ENCODE measurements at places on chromosomes 6 and 20. TPM values are rescaled to one million over a fixed set of nuclear protein-coding genes. Genes with fewer than 3 reads are reported as not detected.

DNA sequence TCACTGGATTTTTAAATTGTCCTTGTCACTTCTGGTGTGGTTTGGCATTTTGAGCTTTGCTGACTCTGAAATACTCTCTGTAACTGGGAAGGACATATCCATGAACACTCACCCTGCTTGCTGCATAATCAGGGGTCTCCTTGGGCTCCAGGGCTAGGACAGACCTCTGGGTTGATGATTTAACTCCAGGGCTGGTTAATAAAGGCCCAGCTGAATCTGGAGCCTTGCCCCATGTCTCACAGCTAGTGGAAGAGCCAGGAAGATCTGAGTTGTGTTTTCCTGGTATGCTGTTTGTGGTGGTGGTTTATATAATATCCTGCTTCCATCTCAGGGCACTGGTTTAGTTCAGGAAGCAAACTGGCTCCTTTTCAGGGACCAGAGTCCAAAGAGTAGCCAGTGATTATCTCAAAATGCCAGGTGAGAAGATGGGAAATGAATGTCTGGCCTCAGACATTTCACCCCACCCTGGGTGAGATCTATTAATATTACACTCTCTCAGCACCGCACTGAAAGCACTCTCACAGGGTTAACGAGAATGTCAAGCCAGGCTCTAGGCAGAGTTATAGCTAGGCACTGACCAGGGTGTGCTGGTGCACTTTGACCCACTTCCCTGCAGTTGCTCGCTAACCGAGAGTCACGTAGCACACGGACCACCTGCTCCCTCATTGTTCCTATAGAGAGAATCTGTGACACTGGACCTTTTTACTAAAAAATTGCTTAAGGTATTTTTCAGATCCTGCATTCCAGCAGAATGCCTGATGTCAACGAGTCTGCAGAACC, 90.1 kb upstream of the SLC22A16 start:
- DNase-seq: no peak

DNA sequence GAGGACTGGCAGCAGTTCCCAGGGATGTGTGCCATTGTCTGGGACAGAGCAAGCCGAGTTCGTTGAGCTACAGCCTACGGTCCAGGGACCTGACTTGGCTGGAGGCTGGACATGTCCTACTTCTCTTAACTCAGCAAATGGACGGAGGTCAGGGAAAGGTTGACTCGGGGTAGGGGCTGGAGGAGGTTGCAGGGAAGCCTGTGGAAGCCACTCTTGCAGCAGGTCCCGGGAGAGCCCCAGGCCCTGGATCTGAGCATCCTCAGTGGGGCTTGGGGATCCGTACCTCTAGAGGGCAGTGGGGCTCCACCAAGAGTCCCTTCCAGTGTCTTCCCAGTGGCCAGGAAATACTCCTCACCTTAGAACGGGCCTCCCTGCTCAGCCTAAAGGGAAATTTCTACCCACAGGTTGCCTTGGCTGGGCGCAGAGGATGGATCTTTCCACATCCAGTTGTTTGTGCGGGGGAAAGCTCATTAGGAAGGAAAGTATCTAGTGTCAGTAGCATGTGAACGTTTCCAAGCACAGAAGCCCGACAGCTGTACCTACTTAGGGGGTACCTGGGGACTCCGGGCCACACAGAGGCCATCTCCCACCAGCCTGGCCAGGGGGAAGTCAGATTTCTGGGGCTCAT, 170.2 kb downstream of the NFATC2 start:
- peak; percentile 50 for DNase-seq

The ARMH2 gene
- not detected for total RNA-seq

DNA sequence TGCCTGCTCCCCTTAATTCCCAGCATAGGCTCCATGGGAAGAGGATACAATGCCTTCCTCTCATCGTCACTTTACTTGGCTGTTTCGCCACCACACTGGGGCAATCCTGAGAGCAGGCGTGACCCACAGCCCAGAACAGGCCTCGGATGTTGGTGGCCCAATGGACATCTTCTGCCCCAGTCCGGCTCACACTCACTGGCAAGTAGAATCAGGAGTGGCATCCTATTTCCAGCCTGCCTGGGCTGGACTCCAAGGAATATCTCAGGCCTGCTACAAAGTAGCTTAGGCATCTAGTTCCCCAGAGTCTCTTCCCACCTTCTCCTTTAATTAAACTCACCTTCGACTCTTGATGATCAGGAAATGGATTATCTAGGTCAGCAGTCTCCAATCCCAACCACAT, 110.5 kb downstream of the LRFN2 start:
- no peak for DNase-seq

- peak; percentile 11 for DNase-seq
Measured at GRCh38 chr6:47308552-47309290, 984 bp downstream of the TNFRSF21 start.

DNA sequence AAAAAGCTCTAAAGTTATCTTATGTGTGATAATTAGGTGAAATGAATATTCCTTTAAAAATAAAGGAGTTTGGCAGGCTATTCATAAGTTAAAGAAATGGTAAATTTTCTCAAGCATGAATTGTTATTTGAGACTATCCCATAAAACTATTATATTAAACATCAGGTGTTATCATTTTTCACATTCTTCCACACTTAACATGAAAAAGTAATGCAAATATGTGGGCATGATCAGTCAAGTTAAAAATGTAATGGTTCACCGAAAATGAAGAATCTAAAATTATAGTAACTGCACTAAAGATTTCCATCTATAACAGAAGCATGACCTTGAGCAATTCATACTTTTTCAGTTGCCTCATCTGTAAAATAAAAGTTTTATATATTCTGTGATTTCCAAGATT, 110.8 kb downstream of the KHDRBS2 start:
- DNase-seq: no peak

The C20orf202 gene
- not detected for total RNA-seq

All from activated naive CD8-positive, alpha-beta T cell treated with anti-CD3 and anti-CD28 coated beads for 36 hours (primary cell).